ENCODE measurements at places on chromosomes 2 and 18. TPM values are rescaled to one million over a fixed set of nuclear protein-coding genes. Genes with fewer than 3 reads are reported as not detected.

Gene HRH4
- total RNA-seq: 0.53 TPM

Gene ASB18
- total RNA-seq: not detected

Gene ZSWIM2
- total RNA-seq: not detected

Gene CAVIN2
- not detected for total RNA-seq

Gene NGEF
- total RNA-seq: not detected

Gene PPP1R1C
- not detected for total RNA-seq

Gene RALB
- total RNA-seq: 40.1 TPM

Gene ESPNL
- not detected for total RNA-seq

GRCh38 chr2:86336675-86337243 lies 667 bp downstream of the REEP1 start:
- H3K27me3 ChIP-seq: peaks cover 72% of the 10 kb centered on the region
- H3K4me3 ChIP-seq: no peak overlapping the region
- H3K36me3 ChIP-seq: peaks cover 10% of the 10 kb centered on the region
- no peak overlapping the region for H3K27ac ChIP-seq
- no peak for DNase-seq

DNA sequence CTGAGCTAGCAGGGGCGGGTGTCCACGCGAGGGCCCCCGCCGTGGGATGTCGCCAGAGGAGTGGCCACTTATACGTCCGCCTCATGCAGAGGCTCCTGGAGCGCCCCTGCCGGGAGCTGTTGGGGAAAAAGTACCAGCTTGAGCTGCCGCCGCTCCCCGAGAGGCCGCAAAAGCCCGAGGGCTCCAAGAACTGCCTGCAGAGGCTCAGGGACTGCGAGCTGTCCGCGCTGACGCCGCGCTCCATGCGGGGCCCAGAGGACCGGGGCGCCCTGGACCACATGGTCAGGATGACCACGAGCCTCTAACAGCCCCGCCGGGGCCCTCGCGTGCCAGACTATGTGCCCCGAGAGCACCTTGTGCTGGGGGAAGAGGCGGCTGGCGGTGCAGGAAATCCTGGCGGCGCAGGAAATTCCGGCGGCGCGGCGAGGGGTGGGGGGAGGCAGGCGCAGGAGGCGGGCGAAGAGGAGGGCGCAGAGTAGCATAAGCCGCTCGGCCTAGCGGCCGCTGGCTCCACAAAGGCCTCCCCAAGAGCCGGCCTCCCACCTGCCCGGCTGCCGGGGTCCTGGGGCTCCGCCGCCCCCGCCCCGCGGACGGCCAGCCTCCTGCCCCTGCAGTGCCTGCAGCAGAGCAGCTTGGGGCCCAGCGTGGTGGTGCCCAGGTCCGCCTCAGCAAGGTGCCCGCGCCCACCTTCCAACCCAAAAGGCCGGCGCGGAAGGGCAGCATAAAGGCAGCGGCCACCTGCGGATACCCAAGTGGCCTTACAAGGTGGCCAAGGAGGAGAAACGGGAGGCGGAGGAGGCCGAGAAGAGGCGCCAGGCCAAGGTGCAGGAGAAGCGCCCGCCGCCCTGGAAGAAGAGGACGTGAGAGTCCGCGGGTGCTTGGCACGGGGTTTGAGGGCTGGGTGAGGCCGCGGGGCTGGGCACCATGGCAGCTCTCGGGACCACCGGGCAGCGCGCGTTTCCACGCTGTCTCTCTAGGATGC lies 42.1 kb upstream of the TRIM43B start:
- peak; percentile 78 for DNase-seq
- H3K4me1 ChIP-seq: no peaks in the 10 kb centered on the region
- no peaks in the 10 kb centered on the region for H3K36me3 ChIP-seq

DNA sequence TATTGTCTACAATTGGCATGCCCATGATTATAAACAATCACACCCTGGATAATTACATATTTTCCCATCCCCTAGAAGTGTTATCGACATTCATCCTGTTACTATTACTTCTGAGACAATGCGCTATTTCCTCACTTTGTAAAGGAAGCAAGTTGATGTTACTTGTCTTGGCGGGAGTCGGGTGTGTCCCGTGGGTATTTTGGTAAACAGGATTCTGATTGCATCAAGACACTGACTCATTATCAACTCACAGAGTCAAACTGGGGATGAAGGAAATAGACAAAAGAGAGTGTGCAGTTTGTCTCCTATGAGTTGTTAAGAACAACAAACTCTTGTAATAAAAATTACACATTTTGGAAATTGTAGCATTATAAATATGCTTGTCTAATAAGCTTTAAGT lies 142.7 kb downstream of the GALR1 start:
- DNase-seq: no peak
- H3K27me3 ChIP-seq: peaks cover 19% of the 10 kb centered on the region
- no peaks in the 10 kb centered on the region for H3K36me3 ChIP-seq
- H3K4me1 ChIP-seq: no peaks in the 10 kb centered on the region

GRCh38 chr18:42078711-42079110 lies 123.7 kb downstream of the PIK3C3 start:
- H3K36me3 ChIP-seq: peaks cover 47% of the 10 kb centered on the region
- DNase-seq: no peak
- H3K27me3 ChIP-seq: no peaks in the 10 kb centered on the region
- peaks cover 24% of the 10 kb centered on the region for H3K4me1 ChIP-seq
- no peak overlapping the region for H3K4me3 ChIP-seq

GRCh38 chr2:105752691-105753358 lies 8.1 kb downstream of the NCK2 start:
- H3K4me1 ChIP-seq: peaks cover 79% of the 10 kb centered on the region
- H3K36me3 ChIP-seq: no peaks in the 10 kb centered on the region
- no peak for DNase-seq
- no peaks in the 10 kb centered on the region for H3K27me3 ChIP-seq
- peak overlapping the region; percentile 87 for H3K27ac ChIP-seq

DNA sequence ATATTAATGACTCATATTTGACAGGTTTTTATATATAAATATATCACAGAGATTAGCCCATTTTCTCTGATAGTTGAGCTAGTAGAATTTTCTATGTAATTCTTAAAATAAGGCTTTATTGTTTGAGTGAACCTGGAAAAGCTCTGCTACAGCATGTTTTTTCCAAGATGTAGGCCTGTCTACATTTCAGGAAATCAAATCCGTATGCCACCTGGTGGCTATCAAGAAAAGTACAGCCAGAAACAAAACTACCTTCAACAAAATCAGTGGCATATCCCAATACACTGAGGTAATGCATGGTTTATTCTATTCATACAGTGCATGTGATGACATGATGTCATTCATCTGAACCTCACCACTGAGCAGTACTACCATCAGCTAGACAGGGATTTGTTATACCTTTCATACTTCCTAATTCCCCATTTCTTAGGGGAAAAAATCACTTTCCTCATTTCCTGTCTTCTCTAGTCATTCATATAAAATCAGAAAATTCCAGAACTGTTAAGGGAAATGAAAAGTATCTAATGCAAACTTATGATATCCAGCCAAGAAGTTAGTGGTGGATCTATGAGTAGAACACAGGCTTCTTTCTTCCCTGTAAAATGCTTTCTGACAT lies 310.4 kb upstream of the SYT4 start:
- peaks cover 2% of the 10 kb centered on the region for H3K27me3 ChIP-seq
- H3K36me3 ChIP-seq: no peaks in the 10 kb centered on the region
- no peak overlapping the region for H3K27ac ChIP-seq
- H3K4me3 ChIP-seq: no peak overlapping the region
- no peaks in the 10 kb centered on the region for H3K4me1 ChIP-seq

DNA sequence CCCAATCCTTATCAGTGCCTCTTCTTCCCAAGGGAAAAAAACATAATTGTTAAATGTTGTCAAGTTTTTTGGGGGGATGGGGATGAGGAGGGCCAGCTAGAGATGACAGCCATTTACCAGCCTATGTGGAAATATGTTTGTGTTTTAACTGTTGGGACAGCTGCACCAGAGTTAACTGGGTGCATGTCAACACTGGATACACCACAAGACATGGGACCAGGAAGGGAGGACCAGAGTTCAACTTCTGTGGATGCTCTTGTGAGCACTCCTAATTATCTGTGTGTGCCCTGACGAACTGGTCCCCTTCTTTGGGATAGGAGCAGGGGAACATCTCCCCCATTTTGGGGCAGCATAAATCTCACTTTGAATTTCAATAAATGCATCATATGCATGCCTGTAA lies 66.1 kb upstream of the FZD5 start:
- no peaks in the 10 kb centered on the region for H3K27me3 ChIP-seq
- no peak overlapping the region for H3K4me3 ChIP-seq
- peaks cover 4% of the 10 kb centered on the region for H3K4me1 ChIP-seq
- no peaks in the 10 kb centered on the region for H3K36me3 ChIP-seq
- no peak for DNase-seq

GRCh38 chr2:61006486-61007105 lies 10.9 kb upstream of the PEX13 start:
- no peak overlapping the region for H3K27ac ChIP-seq

DNA sequence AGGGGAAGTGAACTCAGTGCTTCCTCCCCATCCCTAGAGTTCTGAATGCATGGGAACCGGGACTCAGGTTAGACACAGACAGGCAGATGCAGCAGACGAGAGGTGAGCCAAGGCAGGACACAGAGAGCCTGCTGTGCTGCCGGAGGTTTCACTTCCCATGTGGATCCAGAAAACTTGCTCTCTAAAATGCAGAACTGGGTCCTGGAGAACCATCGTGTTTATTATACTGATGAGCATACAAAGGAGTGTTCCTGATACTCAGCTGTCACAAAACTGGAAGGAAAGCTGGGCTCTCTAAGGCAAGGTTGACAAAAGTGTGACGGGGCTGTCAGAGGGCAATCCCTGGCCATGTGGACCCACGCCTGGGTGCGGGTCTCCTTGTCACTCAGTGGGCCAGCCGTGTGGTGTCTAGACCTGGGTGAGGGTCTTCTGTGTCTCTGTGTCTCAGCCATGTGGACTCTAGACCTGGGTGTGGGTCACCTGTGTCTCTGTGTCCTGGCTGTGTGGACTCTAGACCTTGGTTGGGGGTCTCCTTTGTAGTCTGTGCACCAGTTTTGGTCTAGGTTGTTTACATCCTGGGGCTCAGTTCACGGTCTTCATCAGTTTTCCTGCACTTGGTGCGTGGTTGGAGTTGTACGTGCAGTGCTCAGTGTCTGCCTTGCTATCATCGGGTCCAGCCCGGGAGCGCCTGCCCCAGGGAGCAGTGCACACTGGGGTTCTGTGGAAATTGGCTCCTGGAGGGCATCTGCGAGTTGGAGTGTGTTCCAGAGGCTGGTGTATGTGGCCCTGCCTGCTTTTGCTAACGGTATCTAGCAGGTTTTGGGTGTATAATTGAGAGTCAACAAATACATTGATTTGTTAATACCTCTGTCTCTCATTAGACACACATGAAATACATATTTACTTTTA lies 141.1 kb downstream of the ATP9B start:
- H3K27ac ChIP-seq: no peak overlapping the region
- H3K4me3 ChIP-seq: no peak overlapping the region
- DNase-seq: no peak
- peaks cover 7% of the 10 kb centered on the region for H3K36me3 ChIP-seq
- peaks cover 6% of the 10 kb centered on the region for H3K4me1 ChIP-seq

- peaks cover 17% of the 10 kb centered on the region for H3K4me1 ChIP-seq
- peak overlapping the region; percentile 65 for H3K27ac ChIP-seq
- H3K4me3 ChIP-seq: peak overlapping the region; percentile 68
- H3K27me3 ChIP-seq: no peaks in the 10 kb centered on the region
- no peak for DNase-seq
Measured at GRCh38 chr2:25567406-25567805, 106.0 kb downstream of the DTNB start.

DNA sequence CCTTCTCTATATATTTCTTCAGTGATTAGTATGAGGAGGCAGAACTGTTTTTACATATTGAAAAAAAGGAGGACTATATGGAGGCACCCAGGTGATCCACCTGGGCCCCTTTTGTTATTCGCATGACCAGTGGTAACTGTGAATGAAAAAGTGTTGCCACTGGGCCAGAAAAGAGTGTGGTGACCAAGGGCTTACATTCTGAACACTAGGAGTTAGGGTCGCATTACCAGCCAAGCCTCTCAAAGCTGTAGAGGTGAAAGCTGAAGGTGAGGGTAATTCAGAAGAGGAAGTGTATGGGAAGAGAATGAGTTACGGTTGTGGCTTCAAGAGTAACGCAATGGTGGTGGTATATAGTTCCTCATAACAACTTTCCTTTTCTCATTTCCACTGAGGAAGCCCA lies 487.6 kb downstream of the TMEM182 start:
- H3K27ac ChIP-seq: no peak overlapping the region
- no peak for DNase-seq
- no peaks in the 10 kb centered on the region for H3K27me3 ChIP-seq
- no peak overlapping the region for H3K4me3 ChIP-seq

GRCh38 chr2:115596659-115597375 lies 1154.4 kb downstream of the DPP10 start:
- peaks cover 17% of the 10 kb centered on the region for H3K36me3 ChIP-seq
- H3K27ac ChIP-seq: no peak overlapping the region
- H3K27me3 ChIP-seq: no peaks in the 10 kb centered on the region
- DNase-seq: no peak

- DNase-seq: no peak
- no peaks in the 10 kb centered on the region for H3K36me3 ChIP-seq
- H3K27me3 ChIP-seq: no peaks in the 10 kb centered on the region
- peaks cover 11% of the 10 kb centered on the region for H3K4me1 ChIP-seq
Measured at GRCh38 chr2:219082332-219082958, 21.7 kb upstream of the IHH start.

DNA sequence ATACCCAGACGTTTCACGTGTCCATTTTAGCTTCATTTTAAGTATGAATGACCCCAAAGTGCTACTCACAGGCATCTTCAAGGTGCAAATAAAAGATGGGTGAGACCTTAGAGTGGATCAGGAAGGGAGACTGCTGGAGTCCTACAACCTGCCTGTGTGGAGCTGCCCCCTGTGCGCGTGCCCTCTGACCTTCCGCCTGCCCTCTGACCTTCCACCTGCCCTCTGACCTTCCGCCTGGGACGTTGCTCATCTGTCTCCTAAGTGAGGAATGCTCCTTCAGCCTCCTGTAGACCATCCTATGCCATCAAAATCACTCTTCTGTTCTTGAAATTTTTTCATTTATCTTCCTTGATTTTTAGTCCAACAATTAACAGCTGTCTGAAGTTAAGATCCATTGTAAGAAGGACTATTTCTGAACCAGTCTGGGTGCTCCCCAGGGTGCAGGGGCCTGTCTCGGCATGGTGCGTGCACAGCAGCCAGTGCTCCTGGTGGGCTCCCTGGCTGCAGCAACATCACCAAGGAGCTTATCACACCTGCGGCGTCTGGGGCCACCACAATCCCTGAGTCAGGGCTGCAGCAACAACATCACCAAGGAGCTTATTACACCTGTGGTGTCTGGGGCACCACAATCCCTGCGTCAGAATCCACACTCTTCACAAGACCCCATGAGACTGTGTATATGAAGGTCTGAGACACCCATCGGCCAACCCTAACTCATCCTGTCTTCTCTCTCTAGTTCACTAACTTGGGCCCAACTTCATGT lies 86.0 kb downstream of the TPO start:
- H3K27me3 ChIP-seq: no peaks in the 10 kb centered on the region
- H3K4me3 ChIP-seq: no peak overlapping the region
- no peak for DNase-seq
- no peak overlapping the region for H3K27ac ChIP-seq
